EL (cell line): ENCODE measurements at places on chromosomes 3 and 15.

GRCh38 chr3:133973249-133973980 is 56.3 kb downstream of the SLCO2A1 start:
- no peak for DNase-seq

DNA sequence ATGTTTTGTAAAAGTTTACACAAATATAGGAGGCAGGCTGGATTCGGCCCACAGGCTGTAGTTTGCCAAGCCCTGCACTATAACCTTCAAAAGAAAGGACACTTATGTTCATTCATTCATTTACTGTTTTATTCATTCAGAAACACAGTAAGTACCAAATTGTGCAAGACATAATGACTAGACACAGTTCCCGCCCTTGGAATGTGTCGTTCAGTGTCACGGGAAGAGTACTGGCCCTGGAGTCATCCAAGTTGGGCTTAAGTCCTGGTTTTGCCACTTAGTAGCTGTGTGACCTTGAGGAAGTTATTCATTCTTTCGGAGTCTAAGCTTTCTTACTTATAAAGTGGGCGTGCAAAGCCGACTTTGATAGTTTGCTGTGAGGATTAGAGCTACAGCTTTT is 22.0 kb downstream of the COLQ start:
- peak; percentile 17 for DNase-seq

DNA sequence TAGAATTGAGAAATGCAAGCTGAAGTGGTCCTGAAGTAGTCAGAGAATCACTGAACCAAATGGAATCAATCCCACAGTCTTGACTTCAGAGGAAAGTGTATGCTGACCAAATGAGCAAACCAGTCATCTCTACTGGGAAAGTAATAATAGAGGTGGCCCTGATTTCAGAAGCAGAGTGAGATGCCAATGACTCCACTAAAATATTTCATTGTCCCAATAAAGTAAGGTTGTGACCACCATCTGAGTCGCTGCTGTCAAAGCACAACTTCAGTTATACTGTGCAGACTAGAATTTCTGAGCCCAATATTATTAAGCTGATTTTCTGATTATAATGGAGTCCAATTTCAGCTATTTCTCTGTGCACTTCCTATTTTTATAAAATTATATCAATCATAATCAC is 334.4 kb upstream of the THBS1 start:
- DNase-seq = no peak

- DNase-seq = no peak
Observed at GRCh38 chr3:22236490-22237270, 485.7 kb upstream of the ZNF385D start.

DNA sequence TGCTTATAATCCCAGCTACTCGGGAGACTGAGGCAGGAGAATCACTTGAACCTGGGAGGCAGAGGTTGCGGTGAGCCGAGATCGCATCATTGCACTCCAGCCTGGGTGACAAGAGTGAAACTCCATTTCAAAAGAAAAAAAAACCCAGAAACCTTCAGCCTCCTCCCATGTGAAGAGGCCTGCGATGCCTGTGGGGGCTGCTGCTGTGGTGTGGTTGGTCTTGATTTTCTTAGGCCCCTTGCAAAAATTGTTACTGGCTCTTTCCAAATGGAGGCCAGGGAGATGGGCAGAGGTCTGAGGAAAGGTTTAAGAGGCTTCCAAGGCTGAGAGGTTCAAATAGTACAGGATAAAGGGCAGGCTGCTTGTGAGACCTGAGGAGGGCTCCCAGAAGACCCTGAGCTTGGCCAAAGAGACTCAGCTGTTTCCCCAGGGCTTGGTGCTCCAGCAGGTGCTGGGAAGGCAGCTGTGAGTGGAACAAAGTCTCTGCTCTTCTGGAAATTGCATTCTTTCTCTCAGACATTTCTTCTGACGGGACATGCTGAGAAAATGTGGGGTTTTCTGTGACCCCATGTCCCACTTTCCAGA is 18.4 kb downstream of the GCSAM start:
- DNase-seq = no peak

DNA sequence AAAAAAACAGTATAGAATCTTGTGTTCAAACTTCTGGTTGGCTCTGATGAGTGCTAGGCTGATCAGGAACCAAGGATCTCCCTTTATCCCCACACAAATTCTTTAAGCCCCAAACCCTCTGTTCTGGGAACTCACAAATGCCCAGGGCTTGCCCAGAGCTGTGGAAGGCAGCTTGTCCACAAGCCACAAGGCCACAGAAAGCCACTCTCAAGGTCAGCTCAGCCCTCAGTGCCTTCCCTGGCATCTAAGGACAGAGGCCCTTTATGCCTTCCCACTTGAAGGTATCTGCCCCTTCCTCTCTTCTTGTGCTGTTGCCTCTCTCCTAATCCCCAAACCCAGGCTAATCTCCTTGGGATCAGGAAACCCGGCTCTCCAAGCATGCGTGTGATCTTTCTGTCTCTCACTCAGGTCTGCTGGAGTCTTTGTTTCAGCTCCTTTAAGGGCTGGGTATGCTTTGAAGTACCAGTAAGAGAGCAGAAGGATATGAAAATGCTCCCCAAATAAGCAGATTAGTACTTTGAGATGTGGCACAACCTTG is 145.0 kb upstream of the TRIM42 start:
- DNase-seq = no peak

DNA sequence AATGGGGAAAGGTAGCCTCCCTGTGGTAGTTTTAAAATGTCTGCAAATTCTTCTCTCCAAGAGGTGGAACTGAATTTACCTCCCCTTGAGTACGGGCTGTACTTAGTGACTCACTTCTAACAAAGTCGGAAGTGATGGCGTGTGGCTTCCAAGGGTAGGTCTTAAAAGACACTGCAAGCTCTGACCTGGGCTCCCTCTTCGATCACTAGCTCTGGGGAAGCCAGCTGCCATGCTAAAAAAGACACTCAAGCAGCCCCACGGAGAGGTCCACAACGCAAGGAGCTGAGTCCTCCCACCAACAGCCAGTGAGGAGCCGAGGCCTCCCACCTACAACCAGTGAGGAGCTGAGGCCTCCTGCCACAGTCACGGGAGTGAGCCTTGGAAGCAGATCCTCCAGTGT is 122.0 kb upstream of the HACD2 start:
- DNase-seq = no peak

GRCh38 chr3:150035301-150035779 is 64.6 kb upstream of the PFN2 start:
- no peak for DNase-seq

DNA sequence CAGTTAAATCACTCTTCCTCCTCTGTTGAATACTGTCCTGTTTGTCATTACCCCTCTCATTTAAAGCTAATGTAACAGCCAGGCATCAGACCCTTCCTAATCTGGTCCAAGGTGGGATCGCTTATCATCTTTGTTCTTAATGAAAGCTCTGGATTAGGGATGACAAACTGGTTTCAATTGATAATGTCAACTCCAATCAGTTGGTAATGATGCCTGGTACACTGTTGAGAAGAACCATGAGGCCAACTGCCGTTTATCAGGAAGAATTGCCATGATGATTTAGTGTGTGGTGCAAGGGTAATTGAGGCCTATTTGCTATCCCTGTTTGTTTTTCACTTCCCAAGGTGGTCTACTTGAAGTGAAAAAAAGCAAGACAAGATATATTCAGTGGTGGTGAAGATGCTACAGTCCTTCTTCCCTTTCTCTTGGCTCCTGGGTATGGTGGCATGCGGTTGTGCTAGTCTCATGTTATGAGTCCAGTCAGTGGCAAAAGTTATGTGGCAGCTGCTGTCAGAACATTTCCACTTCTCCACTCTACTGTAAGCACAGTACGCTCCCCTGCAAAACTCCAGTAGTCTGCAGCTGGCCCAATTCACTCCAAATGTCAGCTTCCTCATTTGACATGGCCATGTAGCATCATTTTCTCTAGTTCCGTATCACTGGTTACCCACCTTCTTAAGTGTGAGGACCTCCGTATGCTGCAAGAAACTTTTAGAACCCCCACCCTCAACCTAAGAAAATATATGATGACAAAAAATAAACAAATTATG is 72.5 kb downstream of the MORC1 start:
- no peak for DNase-seq

DNA sequence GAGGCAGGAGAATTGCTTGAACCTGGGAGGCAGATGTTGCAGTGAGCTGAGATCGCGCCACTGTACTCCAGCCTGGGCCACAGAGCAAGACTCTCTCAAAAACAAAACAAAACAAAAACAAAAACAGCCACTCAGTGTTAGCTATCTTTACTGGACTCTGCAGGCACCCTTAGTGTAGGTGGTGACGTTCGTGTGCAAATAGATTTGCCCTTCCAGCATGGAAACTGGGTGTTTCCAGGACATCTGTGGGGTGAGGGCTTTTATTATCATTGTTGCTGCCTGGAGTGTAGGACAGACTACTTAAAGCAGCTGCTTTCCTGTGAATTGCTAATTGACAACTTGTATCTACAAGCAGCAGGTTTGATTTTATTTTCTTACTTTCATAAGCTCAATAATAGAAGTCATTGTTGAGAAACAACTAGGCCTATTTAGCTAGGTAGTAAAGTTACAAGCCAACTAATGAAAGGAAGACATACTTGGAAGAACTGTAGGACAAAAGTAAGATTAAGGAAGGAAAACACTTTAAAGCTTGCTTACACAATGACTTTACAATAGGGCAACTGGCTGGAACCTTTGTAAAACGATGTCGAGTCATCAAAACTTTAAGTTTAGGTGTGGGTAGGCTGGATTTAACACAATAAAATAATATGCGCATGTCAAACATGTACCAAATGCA is 25.4 kb upstream of the SPPL2A start:
- no peak for DNase-seq

- DNase-seq = no peak
Observed at GRCh38 chr15:97425596-97425995, 534.9 kb upstream of the ARRDC4 start.

DNA sequence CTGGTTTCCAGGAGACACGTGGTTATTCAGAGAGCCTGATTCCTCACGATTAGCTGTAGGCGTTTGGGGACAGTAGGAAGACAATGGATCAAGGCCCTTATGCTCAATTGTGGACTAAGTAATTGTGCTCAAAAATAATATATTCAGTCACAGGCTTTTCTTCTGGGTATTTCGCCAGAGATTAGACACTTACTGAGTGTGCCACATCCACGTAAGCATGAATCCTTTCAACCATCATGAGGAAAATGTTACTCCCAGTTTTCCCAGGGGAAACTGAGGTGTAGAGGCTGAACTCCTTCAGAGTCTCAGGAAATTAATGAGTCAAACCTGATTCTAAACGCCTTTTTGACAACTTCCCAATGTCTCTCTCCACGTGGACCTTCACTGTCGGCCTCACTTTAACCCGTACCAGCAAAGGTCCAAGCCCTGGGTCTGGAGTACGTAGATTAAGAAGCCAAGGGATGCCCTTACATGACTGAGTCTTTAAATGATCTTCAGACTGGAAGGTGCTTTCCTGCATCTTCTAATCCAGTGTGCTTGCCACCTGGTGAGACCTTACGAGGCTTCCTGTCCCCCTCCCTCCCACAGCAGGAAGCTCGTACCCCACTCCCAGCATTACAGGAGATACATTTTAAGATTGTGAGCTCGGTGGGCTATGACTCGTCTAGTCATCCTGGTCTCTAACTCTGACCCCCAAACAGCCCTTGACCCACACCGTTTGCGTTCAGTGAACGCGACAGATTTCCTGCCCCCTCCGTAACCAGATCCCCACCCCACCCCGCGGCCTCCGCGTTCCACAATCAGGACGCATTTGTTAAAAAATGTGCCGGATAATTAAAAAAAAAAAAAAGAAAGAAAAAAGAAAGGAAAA is 1.7 kb downstream of the PKM start:
- no peak for DNase-seq

GRCh38 chr3:10268930-10269329 is 20.7 kb downstream of the TATDN2 start:
- DNase-seq = no peak

GRCh38 chr15:31840849-31841476 is 189.4 kb upstream of the CHRNA7 start:
- DNase-seq = no peak

DNA sequence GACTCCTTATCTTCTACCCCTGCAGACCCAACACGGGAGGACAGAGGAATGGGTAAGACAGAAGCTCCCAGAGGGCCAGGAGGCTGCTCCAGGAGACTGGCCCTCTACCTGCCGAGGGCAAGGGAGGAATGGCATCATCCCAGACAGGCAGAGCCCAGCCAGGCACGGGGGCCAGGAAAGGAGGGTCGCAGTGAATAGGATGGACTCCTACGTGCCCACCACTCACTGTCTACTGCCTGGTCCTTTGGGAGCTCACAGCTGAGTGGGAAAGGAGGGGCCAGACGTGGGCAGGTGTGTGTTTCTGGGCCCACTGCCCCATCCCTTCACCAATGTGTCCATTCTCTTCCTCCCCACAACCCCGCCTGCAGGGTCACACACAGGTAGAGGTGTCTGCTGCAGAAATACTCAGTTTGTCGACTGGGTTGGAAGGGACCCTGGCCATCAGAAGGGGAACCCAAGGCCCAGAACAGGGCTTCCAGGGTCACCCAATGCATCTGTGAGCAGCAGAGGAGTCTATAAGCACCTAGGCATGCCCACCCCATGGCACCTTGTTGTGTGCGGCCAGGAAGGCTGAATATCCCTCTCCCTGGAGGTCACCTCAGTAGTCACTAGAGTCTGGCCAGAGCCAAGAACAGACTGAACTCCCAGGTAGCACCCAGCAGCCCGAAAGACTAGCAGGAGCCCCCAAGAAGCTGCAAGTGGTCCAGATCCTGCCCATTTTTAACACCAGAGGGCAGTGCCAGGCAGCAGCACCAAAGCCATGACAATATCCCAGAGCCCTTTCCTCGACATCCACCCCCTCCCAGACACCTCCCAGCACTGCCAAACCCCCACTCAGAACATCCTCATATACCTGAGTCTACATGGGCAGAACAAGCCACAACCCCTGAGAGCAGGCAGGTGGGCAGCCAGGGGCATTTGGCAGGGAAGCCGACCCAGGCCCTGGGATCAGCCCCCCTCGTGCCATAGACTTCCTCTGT is 24.0 kb downstream of the TKT start:
- DNase-seq = no peak

GRCh38 chr15:29611057-29611456 is 211.2 kb downstream of the TJP1 start:
- DNase-seq = no peak

DNA sequence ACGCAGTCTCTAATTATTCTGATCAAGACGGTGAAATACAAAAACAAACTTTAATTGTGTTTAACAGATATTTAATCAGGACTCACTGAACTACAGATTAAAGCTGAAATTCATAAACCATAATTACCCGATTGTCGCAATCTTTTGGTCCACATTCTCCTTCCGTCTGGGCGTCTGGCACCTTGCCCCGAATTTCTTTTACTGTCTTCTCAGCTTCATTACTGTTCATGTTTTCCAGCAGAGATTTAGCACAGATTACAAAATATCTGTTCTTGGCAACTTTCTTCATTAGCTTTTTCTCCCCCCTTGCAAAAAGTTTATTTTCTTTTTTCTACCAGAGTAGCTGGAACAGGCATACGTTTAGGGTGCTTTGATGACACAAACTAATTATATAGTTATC is 271.4 kb downstream of the TIGIT start:
- DNase-seq = no peak
